ENCODE measurements at places on chromosomes 4 and X. TPM values are rescaled to one million over a fixed set of nuclear protein-coding genes. Genes with fewer than 3 reads are reported as not detected.

DNA sequence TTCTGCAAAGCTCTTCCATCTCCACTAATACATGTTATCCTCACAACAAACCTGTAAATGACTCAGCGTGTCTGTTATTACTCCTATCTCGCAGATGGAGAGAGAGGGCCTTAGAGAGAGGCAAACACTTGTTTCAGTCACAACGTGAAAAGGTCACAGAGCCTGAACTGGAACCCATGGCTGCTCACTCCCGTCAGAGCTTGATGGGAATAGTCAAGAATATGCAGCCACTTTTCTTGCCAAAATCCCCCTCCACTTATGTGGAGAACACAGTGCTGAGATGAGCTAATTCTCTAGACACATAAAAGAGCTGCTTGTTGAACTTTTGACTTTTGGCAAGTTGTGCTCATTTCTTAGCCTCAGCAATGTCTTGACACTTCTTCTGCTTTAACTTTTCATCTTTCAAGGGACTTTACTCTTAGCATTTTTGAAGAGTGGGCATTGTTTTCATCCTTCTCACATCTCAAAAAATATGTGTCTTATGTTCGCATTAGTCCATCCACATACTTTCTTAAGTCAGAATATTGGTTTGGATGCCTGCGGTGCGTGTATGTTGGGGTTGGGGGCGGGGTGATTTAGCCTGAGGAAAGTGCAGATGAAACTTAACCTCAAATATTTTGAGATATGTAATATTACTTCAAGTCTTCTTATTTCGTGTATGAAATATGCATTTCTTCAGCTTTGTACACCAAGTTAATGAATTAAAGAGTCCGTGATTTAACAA lies 69.2 kb downstream of the SYNPO2 start:
- no peaks in the 10 kb centered on the region for H3K36me3 ChIP-seq
- H3K4me3 ChIP-seq: no peak overlapping the region
- no peak for DNase-seq
- H3K27ac ChIP-seq: no peak overlapping the region
- H3K4me1 ChIP-seq: peaks cover 6% of the 10 kb centered on the region

The MAGEB2 gene
- not detected for total RNA-seq

GRCh38 chr4:133000012-133000411 lies 149.1 kb upstream of the PCDH10 start:
- H3K36me3 ChIP-seq: peaks cover 4% of the 10 kb centered on the region
- no peaks in the 10 kb centered on the region for H3K27me3 ChIP-seq
- no peak overlapping the region for H3K4me3 ChIP-seq
- no peak for DNase-seq
- H3K4me1 ChIP-seq: no peaks in the 10 kb centered on the region
- no peak overlapping the region for H3K27ac ChIP-seq

DNA sequence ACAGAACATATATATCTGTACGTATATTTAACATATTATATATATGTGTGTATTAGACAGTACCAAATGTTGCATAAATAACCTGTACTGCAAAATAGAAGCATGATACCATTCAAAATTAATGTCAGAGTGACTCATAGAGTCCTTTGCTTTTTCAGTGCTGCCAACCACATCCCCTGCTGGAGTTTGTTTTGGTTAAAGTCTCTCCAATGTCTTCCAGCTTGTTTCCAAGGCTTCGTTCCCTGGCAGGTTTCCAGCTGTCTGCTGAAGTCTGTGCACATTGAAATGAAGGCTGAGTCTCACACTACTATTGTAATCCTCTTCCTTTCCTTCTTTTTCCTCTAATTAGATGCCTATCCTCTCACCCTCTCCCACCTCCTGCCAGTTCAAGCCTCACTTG lies 14.9 kb downstream of the NRK start:
- no peaks in the 10 kb centered on the region for H3K27me3 ChIP-seq
- DNase-seq: no peak
- no peaks in the 10 kb centered on the region for H3K36me3 ChIP-seq
- no peak overlapping the region for H3K4me3 ChIP-seq
- H3K27ac ChIP-seq: no peak overlapping the region

GRCh38 chr4:109729718-109730618 lies at the start of gene PLA2G12A:
Gene PLA2G12A, minus strand, starts transcription at chr4:109730070. Its CDS starts 261 bp downstream, at chr4:109729809.
- DNase-seq: peak; percentile 50
- peaks cover 32% of the 10 kb centered on the region for H3K27me3 ChIP-seq
- no peaks in the 10 kb centered on the region for H3K36me3 ChIP-seq
- peaks cover 14% of the 10 kb centered on the region for H3K4me1 ChIP-seq
- H3K27ac ChIP-seq: peak within 1 kb of the TSS; percentile 36

- peaks cover 38% of the 10 kb centered on the region for H3K4me1 ChIP-seq
- DNase-seq: no peak
- H3K36me3 ChIP-seq: no peaks in the 10 kb centered on the region
- no peak overlapping the region for H3K4me3 ChIP-seq
- H3K27ac ChIP-seq: no peak overlapping the region
- no peaks in the 10 kb centered on the region for H3K27me3 ChIP-seq
Measured at GRCh38 chr4:7648544-7649395, 214.0 kb upstream of the PSAPL1 start.

The CXXC4 gene
- 18.9 TPM for total RNA-seq

DNA sequence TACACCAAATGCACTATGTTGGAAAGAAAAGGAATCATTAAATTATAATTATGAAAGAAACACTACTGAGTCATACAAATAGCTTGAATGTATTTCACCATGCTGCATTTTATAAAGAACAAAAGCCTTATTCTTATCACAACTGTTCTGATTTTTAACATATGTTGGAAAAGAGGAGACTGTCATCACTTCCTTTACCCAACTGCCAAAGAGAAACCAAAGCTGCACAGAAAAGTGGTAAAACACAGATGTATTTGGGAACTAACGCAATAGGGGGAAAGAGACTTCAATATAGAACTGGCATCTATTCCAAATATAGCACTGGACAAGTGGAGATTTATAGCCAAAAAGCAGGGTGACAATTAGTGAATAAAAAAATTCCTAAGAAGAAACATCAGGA lies 181.0 kb downstream of the SPANXN3 start:
- H3K4me3 ChIP-seq: no peak overlapping the region
- H3K36me3 ChIP-seq: peaks cover 3% of the 10 kb centered on the region
- H3K27ac ChIP-seq: no peak overlapping the region
- no peak for DNase-seq

GRCh38 chr4:159937595-159937994 lies 834.7 kb downstream of the RAPGEF2 start:
- no peaks in the 10 kb centered on the region for H3K27me3 ChIP-seq
- no peaks in the 10 kb centered on the region for H3K4me1 ChIP-seq
- DNase-seq: no peak

The MAGEA11 gene
- not detected for total RNA-seq
